ENCODE measurements at places on chromosomes 5 and 9. TPM values are rescaled to one million over a fixed set of nuclear protein-coding genes. Genes with fewer than 3 reads are reported as not detected.

GRCh38 chr5:4734348-4734747, 405.8 kb upstream of the ADAMTS16 start:
- H3K27me3 ChIP-seq: no peaks in the 10 kb centered on the region
- H3K4me1 ChIP-seq: no peaks in the 10 kb centered on the region
- no peak for DNase-seq
- no peak overlapping the region for H3K4me3 ChIP-seq
- H3K27ac ChIP-seq: no peak overlapping the region

The ANKRD18B gene
- not detected for total RNA-seq

The RXRA gene
- total RNA-seq: 26.7 TPM

The SPINK1 gene
- not detected for total RNA-seq

GRCh38 chr9:127522727-127523126, 71.4 kb downstream of the LRSAM1 start:
- peaks cover 19% of the 10 kb centered on the region for H3K36me3 ChIP-seq
- DNase-seq: no peak
- H3K4me3 ChIP-seq: no peak overlapping the region
- peak overlapping the region; percentile 90 for H3K27ac ChIP-seq

The SV2C gene
- 0.33 TPM for total RNA-seq

DNA sequence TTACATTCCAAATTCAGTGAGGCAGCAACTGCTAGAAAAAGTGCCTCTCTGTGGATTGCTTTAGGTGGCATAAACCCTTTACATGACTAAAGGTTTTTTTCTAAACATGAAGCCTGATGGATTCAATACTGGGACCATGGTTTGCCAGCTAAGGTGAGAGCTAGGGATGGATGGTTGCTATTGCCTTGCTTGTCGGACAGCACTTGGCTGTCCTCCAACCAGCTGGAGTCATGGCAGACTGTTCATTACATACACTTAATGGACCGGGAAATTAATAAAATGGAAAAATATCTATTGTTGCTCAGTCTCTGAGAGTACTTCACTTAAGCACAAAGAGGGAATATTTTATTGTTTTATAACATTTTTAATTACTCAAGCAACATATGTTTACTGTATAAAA, 116.9 kb upstream of the TRPC7 start:
- no peak overlapping the region for H3K27ac ChIP-seq
- H3K27me3 ChIP-seq: no peaks in the 10 kb centered on the region
- no peak overlapping the region for H3K4me3 ChIP-seq
- H3K4me1 ChIP-seq: no peaks in the 10 kb centered on the region
- H3K36me3 ChIP-seq: no peaks in the 10 kb centered on the region

All from sigmoid colon (tissue), 7 donors.